ENCODE measurements at places on chromosomes 6 and 20.
A peak's percentile ranks its signal among the peaks of the same experiment; 100 is the strongest.

DNA sequence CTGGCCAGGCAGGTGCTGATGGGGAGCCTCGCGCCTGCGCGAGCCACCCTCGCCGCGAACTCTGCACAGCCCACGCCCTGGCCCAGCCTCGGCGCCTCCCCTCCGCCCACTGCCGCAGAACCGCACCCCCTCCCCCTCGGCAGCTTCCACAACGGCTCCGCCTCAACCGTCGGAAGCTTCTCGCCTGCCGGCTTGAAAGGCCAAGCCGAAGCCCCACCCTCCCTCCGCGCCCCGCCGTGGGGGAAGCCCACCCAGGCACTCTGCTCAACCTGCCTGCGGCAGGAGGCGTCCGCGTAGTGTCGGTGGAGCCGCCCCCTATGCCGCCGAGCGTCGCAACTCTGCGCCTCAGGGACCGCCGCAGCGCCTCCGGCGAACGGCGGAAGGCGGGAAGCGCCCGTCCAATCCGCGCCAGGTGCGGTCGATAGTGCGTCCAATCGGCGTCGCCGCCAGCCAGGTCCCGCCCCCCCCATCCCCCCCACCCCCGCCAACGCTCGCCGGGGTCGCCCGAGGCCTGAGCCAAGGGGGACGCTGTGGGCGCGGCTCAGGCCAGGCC, at the start of gene SYCP2:
SYCP2 (minus strand) TSS at position 342 of the 553 bp plus-strand sequence. CDS start 11,224 bp downstream, outside the sequence.
- peak; percentile 69 for DNase-seq

GRCh38 chr6:138382498-138383265, 5.0 kb downstream of the SMIM28 start:
- no peak for DNase-seq

GRCh38 chr6:38460186-38460585, 179.5 kb downstream of the BTBD9 start:
- DNase-seq: no peak

DNA sequence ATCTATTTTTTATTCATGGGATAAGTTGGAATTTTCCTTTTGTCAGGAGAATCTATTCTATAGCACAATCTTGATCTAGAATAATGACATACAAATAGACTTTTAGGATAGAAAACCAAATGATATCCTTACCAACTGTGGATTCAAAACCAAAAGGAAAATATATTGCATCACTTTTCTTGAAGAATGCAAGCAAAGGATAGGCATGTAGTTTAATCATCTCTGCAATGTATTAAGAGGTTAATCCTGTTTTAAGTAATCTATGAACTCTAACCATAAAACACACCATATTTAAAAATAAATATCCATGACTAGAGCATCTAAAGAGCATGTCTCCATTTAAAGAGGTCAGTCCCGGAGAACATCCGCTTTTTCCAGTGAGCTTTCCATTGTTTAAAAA, 106.7 kb upstream of the CNKSR3 start:
- DNase-seq: no peak

DNA sequence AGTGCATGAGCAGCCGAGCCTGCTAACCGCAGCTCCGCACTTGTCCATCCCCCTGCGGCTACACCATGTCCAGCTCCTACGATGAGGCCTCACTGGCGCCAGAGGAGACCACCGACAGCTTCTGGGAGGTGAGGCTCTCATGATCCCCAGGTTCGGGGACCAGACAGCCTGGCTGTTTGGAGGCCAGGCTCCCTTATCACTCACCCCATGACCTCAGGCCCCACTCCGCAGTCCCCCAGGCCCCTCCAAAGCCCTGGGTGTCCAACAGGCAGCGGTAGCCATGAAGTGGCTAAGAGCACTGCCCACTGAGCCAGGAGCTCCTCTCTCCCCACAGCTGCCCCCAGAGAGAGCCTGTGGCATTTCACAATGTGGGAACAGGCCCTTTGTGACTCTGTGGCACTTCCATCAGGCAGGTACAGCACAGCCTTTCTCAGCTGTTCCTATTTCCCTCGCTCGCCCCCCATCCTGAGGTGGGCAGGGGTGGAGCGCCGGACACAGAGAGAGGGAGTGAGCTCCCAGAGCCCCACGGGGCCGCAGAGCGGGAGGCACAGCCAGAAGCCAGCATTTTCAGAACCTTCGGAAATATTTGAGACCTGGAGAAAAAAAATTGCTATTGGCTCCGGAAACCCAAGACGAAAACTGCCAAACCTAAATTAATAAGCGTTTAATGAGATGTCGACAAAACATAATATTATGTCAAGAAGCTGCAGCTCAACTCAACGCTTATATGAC, 29.7 kb downstream of the SPDEF start:
- DNase-seq: no peak

GRCh38 chr6:75815756-75816155, 66.7 kb downstream of the MYO6 start:
- no peak for DNase-seq

DNA sequence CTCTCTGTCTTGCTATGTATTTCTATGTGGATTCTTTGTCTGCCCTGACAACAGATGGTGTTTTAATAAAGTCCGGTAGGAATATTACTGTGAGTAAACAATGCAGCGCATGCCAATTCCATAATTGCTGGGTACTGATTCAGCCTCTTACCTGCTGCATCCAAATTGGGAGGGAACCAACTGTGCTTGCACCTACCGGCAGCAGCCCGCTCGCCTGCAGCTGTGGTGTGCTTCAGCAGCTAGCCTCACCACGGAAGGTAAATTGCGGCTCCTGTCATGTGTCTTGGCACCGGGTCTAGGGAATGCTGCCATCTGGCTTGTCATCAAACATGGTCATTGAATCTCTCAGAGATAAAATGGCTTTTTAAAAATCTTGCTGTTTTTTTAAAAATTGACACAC, 704.8 kb upstream of the SLC35B3 start:
- no peak for DNase-seq

DNA sequence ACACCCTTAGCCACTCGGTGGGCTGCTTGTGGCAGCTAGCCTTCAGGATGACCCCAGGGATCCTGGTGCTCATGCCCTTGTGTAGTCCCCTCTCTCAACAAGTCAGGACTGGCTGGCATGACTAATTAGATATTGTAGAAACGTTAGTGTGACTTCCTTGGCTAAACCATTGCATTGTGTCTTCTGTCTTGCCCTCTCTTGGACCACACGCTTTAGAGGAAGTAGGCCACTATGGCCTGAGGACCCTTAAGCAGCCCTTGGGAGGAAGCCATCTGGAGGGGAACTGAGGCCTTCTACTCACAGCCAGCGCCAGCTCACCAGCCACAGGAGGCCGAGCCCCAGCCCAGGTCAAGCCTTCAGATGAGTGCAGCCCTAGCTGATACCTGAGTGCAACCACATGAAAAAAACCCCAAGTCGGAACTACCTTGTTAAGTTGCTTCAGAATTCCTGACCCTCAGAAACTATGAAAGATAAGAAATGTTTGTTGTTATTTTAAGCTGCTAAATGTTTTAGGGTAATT, 10.1 kb downstream of the ANGPT4 start:
- no peak for DNase-seq

- peak; percentile 38 for DNase-seq
Measured at GRCh38 chr6:139881728-139882211, 507.3 kb upstream of the CITED2 start.

DNA sequence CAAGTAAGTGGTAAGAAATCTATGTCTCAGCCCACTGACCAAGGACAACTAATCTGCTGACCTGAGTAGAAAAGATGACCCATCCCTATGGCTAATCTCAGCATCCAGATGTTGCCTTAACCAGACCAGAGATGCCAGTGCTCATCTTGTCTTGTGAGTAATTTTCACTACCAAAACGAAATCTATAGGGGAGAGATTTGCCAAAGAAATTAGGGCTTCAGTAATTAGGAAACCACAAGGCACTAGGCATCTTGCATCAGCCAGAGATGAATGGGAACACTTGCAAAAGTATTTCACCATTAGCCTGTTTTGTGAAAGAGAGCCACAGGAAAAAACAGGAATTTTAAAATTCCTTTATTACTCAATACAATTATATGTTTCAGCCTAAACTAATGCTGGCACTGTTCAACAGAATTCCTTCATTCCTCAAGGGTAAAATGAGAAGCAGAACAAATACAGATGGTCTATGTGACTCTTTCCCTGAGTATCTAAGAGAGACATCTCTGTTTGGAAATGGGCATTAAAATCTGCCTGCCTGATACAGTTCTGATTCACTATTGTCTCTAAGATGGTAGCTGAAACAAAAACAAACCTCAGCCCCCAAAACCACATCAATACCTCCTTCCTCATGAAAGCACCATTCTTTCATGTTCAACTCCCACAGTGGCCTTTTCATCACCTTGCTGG, 87.8 kb downstream of the GMDS start:
- DNase-seq: no peak

- DNase-seq: no peak
Measured at GRCh38 chr20:32236048-32236533, 28.4 kb downstream of the POFUT1 start.

DNA sequence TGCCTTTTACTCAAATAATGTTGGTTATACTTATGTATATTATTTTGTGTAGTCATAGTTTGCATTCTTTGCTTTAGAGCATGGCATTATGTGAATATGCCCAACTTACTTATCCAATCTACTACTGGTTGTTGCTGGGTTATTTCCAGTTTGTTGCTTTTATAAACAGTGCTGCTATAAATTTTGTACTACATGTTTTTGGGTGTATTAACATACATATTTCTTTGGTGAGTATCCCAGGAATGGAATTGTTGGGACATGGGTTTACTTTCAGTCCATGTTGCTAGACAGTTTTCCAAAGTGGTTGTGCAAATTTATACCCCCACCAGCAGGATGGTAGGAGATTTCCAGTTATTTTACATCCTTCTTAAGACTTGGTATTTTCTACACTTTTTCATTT, 157.1 kb upstream of the THEMIS start:
- DNase-seq: no peak

Measured in CD4-positive, alpha-beta T cell (primary cell).